ENCODE measurements at places on chromosomes 4 and X.

GRCh38 chr4:156977435-156978160 lies 6.0 kb upstream of the PDGFC start:
- no peak for DNase-seq

- DNase-seq: no peak
These were observed at the start of gene SLC10A4 for GRCh38 chr4:48483006-48483776. SLC10A4 (plus strand) TSS chr4:48483343; CDS start chr4:48483562, 219 bp downstream.

DNA sequence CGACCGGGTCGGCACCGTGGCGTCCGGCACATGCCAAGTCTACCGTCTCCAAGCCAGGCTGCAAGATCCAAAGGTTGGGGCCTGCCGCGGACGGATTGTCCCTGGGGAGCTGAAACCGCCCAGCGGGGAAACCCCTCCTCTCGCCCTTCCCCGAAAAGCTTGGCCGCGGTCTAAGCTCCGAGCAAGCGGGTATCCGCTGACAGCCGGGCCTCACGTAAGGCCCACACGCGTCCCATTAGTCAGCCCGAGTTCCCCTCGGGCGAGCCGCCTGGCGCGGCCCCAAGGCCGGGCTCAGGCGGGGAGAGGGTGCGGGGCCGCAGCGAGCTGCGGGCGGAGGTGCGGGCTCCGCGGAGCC lies 6.8 kb upstream of the BCOR start:
- no peak for DNase-seq

- no peak for DNase-seq
These were observed 43.5 kb downstream of the PRKX start for GRCh38 chrX:3669841-3670475.

DNA sequence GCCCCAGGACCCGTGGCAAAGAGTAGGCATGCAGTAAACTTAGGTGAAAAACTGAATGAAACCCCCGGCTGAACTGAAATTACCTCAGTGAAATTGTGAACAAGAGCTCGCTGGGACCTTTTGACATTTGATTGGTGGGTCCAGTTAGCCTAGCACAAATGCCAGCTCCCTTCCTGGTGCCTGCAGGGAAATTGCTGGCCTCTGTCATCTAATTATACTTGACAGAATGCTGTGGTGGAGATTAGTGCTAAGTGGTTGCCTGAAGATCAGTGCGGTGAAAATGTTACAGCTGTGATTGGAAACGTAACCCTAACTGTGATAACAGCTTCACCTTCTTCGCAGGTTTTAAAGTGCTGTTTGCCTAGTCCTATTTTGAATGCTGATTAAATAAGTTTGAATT lies 43.0 kb downstream of the ADD1 start:
- DNase-seq: no peak

Measured in MV-4-11 (cell line).